Temporal lobe (tissue), 4 donors: ENCODE measurements at places on chromosomes 16 and 17. TPM values are rescaled to one million over a fixed set of nuclear protein-coding genes. Genes with fewer than 3 reads are reported as not detected.

Gene SLC6A2
- total RNA-seq, result under 0.01 TPM

Gene SMYD4
- 8.4 TPM for total RNA-seq

Gene TUBG2
- total RNA-seq, result 7.9 TPM

Gene HSPB9
- not detected for total RNA-seq

Gene COG1
- total RNA-seq, result 17.9 TPM

Gene MYH13
- not detected for total RNA-seq
